ENCODE measurements at places on chromosomes 6 and 20. TPM values are rescaled to one million over a fixed set of nuclear protein-coding genes. Genes with fewer than 3 reads are reported as not detected.

TUBB2B gene
- polyA plus RNA-seq, result 109 TPM

SIRPA gene
- 28.1 TPM for polyA plus RNA-seq

CLIC5 gene
- 184 TPM for polyA plus RNA-seq

OXT gene
- 0.47 TPM for polyA plus RNA-seq

GABRR1 gene
- 2.9 TPM for polyA plus RNA-seq

OR2B6 gene
- polyA plus RNA-seq, result 0.32 TPM

DNA sequence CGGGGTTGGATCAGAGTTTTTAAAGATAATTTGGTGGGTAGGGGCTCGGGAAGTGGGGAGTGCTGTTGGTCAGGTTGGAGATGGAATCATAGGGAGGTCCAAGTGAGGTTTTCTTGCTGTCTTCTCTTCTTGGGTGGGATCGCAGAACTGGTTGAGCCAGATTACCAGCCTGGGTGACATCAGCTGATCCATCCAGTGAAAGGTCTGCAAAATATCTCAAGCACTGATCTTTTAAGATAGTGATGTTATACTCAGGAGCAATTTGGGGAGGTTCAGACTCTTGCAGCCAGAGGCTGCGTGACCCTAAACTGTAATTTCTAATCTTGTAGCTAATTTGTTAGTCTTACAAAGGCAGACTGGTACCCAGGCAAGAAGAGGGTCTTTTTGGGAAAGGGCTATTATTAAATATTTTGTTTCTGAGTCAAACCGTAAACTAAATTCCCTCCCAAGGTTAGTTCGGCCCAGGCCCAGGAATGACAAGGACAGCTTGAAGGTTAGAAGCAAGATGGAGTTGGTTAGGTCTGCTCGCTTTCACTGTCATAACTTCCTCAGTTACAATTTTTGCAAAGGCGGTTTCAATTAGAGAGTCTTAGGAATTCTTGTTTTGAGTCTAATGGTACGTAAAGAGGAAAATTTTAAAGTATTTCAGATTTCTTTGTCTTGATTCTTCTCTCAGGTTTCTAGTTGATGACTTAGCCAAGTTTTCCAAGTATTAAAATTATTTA lies 53.1 kb downstream of the SCAF8 start:
- no peak for DNase-seq

DNA sequence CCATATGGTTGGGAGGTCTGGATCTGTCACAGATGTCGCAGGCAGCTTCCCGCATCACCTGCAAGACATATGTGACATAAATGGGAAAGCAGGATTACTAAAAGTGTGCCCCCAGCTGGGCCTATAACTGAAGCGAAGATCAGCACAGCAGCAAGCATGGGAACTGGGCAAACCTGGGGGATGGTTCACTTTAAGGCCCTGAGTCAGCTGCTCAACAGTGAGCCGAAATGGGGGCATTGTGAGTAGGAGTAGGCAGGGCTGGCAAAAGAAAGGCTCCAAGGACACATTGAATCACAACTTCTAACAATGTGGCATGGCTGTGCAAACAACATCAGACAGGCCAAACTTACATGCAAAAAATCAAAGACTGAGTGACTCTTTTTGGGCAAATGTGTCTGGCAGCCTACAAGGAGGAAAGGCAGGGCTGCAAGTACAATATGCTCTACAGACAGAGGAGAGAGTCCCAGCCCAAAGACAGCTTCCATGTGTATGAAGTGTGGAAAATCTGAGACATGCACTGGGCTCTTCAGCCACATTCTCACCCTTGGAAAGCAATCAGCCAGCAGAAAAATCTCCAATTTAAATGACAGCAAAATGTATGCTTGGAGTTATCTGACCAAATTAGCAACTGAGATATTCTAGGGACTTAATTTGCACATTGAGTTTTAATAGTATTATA lies 531.0 kb upstream of the MMS22L start:
- DNase-seq, result no peak

- no peak for DNase-seq
These were observed 77.5 kb downstream of the NCOA7 start for GRCh38 chr6:125868252-125868651.

RIPOR3 gene
- polyA plus RNA-seq, result 5.4 TPM

DNA sequence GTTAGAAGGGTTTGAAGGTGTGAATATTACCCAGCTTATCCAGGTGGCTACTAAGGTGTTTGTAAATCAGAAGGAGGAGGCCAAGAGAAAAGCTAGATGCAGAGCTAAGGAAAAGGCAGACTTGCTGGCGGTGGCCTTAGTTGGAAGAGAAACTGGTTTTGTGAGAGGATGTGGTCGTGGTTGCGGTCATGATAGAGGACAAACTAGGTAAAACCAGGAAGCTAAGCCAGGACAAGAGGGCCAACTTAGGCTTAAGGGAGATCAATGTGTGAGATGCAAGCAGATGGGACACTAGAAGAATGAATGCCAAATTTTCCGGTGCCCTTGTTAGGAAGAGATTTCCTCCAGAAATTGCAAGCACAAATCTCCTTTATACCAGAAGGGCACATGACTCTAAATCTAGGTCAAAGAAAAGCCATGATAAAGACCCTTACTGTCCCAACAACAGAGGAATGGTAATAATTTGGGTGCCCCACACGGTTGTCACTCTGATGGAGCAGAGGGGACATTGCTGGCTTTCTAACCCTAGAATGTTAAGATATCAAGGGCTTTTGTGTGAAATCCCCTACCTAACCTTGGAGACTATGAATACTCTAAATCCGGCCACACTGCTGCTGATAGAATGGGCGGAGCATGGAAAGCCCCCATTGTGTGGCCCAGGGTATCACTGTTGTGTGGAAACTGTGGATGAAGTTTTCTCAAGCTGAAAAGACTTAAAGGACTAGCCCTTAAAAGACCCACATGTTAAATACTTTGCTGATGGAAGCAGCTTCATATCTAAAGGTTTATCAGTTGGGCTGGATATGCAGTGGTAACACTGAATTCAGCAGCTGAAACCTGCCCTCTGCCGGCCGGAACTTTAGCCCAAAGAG lies 7.8 kb downstream of the IL22RA2 start:
- DNase-seq, result no peak

DNA sequence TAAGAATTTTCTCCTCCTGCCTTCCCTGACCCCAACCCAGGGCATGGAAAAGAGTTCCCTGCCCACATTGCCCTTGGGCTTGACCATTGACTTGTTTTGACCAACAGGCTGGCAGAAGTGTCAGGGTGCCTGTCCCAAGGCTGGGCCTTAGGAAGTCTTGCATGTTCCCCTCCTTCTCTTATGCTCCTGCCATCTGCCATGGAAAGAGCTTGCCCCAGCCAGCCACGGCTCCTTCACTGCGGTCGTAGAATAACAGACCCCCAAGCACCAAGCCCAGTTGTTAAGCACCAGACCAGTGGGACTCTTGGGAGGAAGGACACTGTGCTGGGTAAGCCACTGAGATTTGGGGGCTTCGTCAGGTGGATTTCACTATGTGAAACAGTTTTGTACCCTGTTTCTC lies 53.6 kb downstream of the SNX5 start:
- DNase-seq, result no peak

GRCh38 chr20:61724376-61724775 lies 341.3 kb downstream of the TAF4 start:
- DNase-seq, result no peak

DNA sequence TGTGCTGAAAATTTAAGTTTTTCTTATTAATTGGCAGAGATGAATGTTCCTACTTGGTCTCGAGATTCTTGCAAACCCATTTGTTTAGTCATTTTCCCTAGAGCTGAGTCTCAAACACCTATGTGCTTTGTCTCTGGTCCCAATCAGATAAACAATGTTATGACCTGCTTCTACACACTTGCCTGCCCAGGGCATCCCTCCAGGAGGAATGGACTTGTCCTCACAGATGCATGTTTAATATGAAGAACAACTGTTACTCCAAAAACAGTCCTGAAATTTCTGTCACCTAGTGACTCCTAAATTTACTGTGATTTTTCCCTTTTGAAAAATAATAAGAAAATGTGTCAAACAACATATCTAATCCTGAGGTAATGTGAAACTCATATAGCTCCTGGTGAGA lies 43.7 kb downstream of the HDGFL1 start:
- DNase-seq, result no peak

DNA sequence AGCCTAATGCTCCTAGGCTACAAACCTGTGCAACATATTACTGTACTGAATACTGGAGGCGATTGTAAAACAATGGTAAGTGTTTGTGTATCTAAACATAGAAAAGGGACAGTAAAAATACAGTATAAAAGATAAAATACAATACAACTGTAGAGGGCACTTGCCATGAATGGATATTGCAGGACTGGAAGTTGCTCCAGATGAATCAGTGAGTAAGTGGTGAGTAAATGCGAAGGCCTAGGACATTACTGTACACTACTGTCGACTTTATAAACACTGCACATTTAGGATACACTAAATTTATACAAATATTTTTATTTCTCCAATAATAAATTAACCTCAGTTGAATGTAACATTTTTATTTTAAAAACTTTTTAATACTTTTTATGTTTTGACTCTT lies 485.0 kb downstream of the MMUT start:
- DNase-seq, result no peak

RSPO4 gene
- polyA plus RNA-seq, result 1.3 TPM

DNA sequence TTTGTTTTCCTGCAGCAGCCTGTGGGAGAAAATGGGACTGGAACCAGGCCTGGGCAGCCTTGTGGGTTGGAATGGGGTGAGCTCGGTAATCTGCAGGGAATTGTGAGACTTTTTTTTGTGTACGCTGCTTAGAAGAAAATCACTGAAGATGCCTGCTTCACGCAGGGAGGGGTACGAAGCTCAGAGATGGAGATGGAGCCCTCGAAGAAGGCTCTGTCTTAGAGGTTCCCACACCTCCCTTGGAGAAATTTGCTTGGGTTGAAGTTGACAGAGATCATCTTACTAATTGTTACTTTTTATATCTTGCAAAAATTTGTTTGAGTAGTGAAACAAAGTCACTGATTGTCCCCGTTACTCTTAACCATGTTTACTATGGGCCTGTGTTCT lies 894 bp downstream of the PYGB start:
- no peak for DNase-seq

DNA sequence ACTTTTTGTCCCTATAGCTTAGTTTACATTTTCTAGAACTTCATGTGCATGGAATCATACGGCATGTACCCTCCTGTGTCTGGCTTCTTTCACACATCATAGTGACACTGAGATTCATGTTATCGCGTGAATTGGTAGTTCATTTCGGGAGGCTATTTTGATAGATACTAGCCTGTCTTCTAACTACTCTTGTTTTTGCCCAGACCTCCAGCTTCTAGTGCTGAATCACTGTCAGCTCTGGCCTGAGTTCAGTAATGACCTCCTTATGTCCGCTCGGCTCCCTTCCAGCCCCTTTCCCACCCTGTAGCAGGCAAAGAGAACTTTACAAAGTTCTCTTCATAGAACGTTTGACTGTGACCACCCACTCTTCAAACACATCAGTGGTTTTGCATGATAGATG lies 14.1 kb downstream of the MYBL2 start:
- no peak for DNase-seq

DNA sequence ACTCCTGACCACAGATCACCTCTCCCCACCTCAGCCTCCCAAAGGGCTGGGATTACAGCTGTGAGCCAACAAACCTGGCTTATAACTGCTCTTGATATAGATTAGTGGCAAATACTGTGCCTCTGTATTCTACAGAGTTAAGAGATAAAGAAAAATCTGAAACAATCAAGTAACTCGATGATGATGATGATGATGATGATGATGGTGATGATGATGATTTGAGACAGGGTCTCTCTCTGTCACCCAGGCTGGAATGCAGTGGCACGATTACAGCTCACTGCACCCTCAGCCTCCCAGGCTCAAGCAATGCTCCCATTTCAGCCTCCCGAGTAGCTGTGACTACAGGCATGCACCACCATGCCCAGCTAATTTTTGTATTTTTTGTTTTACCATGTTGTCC lies 66.3 kb upstream of the MAP7 start:
- DNase-seq, result no peak

- no peak for DNase-seq
These were observed 38.0 kb downstream of the RCAN2 start for GRCh38 chr6:46453216-46453615.

ZSCAN9 gene
- 28.8 TPM for polyA plus RNA-seq

DNA sequence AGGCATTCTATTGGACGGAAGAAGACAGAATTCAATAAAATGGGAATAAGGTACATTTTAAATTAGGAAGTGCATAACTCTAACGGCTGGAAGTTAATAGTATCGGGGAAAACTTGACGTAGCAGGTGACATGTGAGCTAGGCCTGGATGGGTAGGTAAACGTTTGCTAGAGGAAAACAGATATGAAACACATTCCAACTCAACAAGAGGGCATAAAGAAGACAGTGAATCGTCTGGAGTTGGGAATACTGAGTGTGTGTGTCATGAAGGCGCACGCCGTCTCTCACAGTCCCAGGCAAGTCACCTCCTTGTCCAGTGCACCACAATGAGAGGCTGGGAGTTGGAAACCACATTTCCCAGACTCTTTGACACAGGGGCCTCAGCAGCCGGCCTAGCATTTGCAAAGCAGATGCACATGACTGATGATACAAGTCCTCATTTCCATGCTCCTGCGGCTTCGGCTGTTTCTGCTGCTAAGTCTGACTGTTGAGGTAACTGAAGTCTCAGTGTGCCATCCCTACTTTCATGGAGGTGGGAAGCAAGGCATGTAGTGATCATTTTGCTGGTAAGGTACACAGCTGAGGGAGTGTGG lies 16.5 kb upstream of the NHSL1 start:
- DNase-seq, result no peak

DNA sequence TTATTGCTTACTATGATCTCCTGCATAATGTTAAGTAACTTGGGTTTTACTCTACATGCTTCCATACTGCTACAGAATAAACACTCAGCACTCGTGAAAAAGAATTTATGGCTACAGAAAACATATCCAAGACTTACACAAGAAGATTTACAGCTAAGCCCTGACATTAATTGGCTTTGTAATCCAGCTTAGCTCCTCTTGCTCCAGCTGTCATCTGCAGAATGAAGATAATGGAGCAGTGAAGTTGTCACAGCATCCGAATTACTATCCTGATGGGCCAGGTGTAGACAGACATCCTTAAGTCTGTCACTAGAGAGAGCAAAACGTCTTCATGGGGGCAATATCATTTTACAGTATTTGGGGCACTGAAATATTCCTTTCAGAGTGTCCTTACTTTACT lies 155.3 kb downstream of the PRKN start:
- no peak for DNase-seq

SRMS gene
- polyA plus RNA-seq, result 0.14 TPM

DNA sequence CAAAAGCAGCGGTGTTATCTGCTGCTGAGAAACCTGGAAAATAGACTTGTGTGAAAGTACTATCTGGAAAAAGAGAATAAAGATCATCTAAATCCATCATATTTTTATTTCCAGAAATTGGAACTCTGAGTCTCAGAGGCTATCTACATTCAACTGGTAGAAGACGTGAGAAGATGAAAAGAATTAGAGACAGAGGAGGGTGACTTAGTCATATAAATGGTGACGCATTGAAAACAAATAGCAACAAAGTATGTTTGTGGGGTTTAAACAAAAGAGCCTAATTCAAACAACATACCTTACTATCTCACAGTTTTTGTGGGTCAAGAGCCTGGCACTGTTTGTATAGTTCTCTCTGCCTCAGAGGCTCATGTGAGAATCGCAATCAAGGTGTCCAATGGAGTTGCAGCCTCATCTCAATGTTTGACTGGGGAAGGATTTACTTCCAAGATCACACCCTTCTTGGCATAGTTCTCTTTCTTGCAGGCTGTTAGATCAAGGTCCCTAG lies 757.1 kb upstream of the SLC35B3 start:
- DNase-seq, result no peak

SSR1 gene
- polyA plus RNA-seq, result 133 TPM
